ENCODE measurements at places on chromosomes 13 and 19.

GRCh38 chr13:85137516-85137915, 661.7 kb downstream of the SLITRK6 start:
- no peak for DNase-seq

GRCh38 chr13:40159736-40160135, 504.3 kb downstream of the COG6 start:
- DNase-seq = no peak

DNA sequence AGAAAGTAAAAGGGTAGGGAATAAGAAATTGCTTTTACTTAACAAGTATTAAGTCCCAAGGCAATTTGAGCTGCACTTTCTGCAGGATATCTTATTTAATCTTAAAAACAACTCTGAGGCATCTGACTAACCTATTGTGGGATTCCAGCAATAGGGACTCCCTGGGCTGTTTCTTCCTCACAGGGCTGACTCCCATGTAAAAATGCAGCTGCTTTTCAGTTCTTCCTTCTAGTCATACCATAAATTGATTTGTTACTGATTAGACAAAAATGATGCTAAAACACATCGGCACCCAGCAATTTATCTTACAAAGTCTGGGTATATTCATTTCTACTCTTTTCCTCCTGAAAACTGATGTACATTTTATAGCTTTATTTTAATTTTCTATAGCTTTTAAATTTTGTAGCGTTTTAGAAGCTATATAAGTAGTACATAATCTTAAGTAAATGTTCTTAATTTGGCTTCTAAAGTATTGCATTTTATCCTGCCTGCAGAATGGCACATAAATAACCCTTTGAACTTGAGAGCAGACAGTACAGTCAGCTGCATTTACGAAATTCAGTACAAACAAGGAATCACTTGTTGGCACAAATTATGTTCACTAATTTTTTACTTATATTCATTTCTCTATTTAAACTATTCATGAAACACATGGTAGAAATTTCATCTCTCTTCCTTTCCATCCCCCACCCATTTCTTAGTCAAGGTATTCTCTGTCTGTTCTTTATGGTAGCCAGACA, 102.4 kb upstream of the FRY start:
- DNase-seq = no peak

DNA sequence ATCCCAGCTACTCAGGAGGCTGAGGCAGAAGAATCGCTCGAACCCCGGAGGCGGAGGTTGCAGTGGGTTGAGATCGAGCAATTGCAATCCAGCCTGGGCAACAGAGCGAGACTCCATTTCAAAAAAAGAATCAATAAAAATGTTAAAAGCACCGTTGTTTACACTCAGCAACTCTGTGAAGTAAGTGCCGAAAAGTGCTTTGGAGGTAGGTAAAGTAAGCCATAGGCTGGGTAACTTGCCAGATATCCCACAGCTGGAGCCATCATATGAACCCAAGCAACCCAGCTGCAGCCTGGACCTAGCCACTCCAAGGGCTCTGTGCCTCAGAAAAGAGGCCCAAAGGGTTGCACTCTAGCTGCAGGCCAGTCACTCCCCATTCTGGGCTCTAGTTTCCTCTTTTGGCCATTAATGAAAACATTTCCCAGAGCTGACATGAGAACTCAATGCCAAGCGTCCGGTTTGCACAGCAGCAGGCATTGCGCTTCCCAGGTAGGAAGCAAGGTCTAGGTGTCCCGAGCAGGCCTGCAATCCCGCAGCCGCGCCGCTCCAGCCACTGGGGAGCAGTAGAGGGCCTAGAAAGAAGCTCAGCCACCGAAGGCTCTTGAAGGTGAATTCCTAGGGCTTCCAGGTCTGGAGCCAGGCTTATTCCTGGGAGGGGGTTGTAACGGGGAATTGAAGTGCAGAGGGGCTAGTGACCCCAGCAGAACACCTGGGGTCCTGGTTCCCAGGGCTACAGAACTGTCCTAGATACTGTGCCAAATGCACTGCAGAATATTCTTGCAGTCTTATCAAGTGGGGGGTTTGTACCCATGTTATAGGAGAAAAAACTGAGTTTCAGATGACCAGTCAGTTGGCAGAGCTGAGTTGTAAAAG, 4.1 kb upstream of the CD79A start:
- DNase-seq = peak; percentile 82

- DNase-seq = no peak
These were observed 1534.6 kb upstream of the MIR17HG start for GRCh38 chr13:89812856-89813255.

DNA sequence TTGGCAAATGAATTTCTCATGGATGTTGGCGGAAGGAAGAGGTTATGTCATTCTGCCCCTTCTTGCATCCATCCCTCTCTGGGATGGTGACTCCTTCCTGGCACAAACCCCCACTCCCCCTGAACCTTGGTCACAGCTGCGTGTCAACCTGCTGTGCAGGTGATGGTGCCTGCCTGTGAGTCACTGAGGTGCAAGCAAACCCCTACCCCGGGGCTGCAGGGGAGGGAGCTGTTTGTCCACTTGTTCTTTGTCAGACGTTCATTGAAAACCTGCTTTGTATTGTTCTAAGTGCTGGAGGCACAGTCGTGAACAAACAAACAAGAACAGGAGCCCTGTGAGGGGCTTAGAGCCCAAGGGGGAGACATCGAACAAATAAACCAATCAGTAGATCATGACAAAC, 2.0 kb upstream of the GAPDHS start:
- DNase-seq = no peak
